ENCODE measurements at places on chromosomes 6 and 20.

- no peak for DNase-seq
These were observed 54.3 kb downstream of the TCP11 start for GRCh38 chr6:35086636-35087360.

DNA sequence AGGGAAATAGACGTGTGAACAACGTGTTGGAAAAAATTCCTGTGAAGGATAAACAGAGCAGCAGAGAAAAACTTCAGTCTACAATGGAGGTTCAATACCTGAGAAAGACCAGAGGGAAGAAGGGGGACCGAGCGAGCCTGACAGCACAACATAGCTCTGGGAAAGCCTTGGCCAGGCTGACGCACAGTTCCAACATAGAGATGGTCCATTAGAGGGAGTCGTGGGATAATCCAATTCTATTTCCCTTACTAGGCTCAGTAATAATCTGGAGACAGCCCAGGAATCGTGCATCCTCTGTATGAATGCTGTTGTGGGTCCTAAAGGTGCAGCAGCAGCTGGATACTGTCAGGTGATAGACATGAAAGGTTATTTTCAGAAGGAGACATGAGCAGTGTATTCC, 370.8 kb upstream of the BTBD3 start:
- DNase-seq, result no peak

- DNase-seq, result no peak
These were observed 45.4 kb downstream of the TPBG start for GRCh38 chr6:82408952-82409431.

GRCh38 chr6:136123468-136123867, 126.6 kb downstream of the MTFR2 start:
- no peak for DNase-seq

- DNase-seq, result peak; percentile 36
These were observed 26.8 kb downstream of the MANBAL start for GRCh38 chr20:37316116-37316774.

DNA sequence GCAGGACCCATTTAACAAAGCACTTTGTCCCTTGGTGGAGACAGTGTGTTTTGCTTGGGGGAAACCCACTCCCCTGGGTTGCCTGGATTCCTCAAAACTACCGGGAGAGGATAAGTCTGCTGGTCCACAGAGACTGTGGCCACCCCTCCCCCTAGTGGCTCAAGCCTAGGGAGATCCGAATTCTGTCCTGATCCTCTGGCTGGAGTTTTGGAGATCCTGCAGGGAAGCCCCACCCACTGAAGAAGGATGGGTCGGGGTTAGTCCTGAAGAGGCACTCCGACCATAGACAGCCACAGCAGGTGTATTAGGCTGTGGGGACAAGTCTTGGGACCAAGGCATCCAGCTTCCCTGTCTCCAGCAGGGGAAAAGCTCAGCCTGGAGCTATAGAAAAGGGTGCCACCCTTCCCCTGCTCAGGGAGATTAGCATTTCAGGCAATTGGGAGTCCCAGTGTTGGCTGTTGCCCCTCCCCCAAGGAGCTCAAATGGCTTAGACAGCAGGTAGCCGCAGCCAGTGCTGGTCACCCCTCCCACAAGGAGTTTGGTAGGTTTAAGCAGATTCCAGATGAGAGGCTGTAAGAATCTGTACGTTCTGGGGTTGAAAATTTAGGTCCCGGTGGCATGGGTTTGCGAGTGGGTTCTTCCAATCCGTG, 750.0 kb downstream of the TBC1D32 start:
- no peak for DNase-seq
